Ureter (tissue), 1 donor: ENCODE measurements at places on chromosomes 11 and 22.

GRCh38 chr11:101091781-101092180 is 37.8 kb downstream of the PGR start:
- DNase-seq, result no peak

GRCh38 chr11:62974848-62975522 is 9.8 kb downstream of the SLC22A6 start:
- no peak for DNase-seq

GRCh38 chr22:42939451-42939881 is 75.5 kb downstream of the PACSIN2 start:
- DNase-seq, result no peak

GRCh38 chr11:115873813-115874212 is 369.6 kb upstream of the CADM1 start:
- DNase-seq, result no peak

DNA sequence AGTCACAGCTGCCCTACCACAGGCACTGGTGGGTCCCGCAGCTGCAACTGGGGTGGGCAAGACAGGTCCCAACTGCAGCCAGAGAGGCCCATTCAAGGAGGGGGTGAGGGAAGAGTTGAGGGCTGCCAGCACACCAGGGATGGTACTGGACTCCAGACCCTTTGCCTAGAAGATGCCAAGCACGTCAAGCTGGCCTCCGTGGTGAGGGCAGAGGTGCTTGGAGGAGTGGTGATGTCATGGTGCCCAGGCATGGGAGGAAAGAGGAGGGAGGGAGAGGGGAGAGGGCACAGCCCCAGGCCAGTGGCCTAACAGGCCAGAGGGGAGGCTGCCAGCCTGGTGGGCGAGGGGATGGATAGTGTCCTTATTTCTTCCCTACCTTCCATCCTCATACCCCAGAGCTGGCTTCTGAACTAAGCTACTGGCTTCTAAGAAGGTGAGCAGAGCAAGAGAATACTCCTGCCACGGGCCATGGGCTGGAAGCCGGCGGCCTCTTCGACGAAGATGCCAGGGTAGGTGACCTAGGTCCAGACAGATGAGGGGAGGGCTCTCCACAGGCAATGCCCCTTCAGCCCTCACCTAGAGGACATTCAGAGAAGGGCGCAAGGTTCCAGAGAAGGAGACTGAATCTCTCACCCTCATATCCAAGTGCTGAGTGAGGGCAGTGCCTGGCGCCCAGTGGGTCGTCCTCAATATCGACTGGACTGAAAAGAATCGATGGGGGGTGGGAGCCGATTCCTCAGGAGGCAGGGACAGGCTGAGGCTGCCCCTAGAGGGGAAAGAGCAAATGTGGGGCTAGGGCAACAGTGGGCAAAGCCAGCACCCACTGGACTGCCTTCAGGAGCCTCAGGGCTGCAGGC is 1.8 kb downstream of the SYT7 start:
- DNase-seq, result no peak

- DNase-seq, result no peak
These were observed 3.3 kb upstream of the DGCR8 start for GRCh38 chr22:20076627-20077172.

- no peak for DNase-seq
These were observed 46.8 kb downstream of the APIP start for GRCh38 chr11:34869425-34869824.

- DNase-seq, result peak; percentile 31
These were observed 16.4 kb upstream of the SHANK2 start for GRCh38 chr11:71268706-71269321.

DNA sequence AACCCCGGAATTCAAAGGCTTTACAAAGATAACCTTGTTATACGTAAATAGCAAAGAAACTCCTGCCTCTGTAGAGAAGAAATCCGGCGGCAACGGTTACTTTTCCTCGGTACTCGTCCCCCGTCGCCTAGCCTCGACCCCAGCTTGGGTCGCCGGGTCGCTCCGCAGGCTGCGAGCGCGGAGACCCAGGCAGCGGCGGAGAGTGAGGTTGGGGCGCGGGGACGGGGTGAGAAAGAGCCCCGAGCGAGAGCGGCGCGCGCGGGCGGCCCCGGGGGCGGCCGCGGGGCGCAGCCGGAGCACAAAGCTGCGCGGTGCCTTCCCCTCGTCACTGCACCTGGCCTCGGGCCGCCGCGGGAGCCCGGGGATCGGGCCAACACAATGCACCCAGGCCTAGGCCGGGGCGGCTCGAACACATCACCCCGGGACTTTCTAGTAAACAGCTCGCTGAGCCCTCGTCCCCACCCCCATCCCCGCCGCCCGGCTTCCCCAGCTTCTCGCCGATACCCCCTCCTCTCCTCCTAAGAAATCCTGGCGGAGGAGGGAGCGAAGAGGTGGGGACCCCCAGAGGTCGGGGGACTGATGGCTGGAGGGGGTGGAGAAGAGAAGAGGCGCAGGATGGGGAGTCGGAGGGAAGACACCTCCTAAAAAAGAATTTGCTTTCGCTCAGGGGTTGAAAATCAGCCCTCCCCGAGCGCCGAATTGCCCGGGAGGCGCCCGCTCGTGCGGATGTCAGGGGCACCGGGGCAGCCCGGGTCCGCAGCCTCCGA is 845 bp downstream of the MPPED2 start:
- DNase-seq, result peak; percentile 53

- DNase-seq, result no peak
These were observed 423.3 kb upstream of the CCDC90B start for GRCh38 chr11:83709434-83709833.

DNA sequence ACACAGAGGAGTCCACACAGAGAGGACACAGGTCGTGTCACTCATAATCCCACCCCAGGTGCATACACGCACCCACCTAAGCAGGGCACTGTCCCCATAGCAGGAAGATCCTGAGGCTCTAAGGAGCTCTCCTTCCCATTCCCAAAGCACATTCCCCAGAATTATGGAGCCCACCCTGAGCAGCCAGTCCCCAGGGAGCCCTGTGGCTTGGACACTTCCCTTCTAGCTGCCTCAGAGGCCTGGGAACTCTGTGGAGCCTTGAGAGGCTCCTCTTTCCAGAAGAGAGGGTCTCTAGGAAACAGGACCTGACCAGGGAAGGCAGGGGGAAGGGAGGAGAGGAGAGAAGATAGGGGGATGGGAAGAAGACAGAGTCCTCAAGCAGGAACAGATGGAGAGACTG is 29.8 kb downstream of the ARHGEF17 start:
- no peak for DNase-seq

- DNase-seq, result no peak
These were observed 29.5 kb upstream of the SCUBE2 start for GRCh38 chr11:9120664-9121468.
